ENCODE measurements at places on chromosomes 5 and 9.

DNA sequence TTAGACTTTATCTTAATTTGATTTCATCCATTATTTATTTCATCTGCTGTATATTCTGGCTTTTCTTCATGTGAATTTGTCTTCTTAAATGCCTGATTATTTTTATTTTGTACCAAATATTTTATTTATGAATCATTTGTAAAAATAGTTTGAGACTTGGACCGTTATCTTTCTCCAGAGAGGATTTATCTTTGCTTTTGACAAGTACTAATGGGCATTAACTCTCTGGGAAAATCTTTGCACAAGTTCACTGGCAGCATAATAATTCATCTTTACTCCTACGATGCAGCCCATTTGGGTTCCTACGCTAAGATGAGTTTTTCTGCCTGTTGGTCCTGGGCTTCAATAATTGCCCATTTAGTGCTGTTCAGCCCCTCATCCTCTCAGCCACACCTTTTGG lies 131.0 kb upstream of the RORB start:
- DNase-seq: no peak

DNA sequence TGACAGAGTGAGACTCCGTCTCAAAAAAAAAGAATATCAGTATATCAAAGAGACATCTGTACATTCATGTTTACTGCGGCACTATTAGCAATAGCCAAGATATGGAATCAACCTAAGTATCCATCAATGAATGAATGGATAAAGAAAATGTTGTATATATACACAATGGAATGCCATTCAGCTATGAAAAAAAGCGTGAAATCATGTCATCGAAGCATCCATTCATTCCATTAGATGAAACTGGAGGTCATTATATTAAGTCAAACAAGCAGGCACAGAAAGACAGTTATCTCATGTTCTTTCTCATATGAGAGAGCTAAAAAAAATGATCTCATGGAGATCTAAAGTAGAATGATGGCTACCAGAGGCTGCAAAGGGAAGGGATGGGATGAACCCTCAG lies 180.9 kb upstream of the TLX3 start:
- no peak for DNase-seq

DNA sequence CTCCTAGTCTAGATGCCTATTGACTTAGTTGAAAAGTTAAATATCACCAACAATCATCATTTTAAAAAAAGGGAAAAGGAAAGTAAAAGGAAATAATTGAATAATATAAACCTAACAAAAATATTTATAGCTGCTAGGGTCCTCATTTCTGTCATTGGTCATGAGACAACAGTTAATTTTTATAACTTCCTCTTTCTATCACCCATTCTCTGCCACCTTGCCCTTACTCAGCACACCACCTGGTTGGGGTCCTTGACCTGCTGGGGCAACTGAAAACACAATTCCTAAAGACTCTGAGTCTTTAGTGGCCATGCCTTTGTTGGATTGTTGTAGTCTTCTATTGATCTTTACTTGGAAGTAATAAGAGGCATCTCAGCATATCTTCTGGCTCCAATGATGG lies 179.5 kb upstream of the MAST4 start:
- no peak for DNase-seq

DNA sequence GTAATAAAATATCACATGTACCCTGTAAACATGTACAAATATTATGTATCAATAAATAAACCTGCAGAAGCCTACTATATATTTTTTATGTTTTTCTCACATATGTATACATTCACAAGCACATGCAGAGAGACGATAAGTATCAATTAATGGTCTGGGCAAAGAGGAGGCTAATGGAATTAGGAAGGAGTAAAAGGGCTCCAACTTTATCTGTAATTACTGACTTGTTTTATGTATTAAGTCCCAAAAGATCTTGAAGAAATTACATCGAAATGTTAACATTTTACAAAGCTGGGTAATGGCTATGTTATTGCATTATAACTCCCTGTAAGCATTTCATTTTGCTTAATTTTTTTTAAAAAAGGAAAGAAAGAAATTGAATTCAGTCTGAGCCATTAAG lies 78.0 kb downstream of the LPAR1 start:
- no peak for DNase-seq
